ENCODE measurements at places on chromosomes 1 and 21.
A peak's percentile ranks its signal among the peaks of the same experiment; 100 is the strongest.

DNA sequence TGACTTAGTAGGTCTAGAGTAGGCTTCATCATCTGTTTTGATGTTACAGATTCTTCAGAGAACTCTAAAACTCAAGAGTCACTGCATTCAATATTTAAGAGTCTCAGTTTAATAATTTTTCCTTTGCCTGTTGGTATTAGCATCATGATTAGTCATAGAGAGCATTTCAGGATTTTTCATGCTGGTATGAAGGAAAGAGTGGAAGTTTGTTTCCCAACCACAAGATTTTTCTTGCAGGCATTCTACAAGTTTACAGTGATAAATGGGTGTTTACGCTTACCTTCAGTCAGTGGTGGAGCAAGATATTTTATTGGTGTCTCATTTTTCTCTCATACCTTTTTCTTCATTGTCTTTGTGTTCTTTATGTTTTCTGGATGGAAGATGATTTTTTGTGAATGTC, 58.4 kb upstream of the MYOCOS start:
- no peak for DNase-seq

DNA sequence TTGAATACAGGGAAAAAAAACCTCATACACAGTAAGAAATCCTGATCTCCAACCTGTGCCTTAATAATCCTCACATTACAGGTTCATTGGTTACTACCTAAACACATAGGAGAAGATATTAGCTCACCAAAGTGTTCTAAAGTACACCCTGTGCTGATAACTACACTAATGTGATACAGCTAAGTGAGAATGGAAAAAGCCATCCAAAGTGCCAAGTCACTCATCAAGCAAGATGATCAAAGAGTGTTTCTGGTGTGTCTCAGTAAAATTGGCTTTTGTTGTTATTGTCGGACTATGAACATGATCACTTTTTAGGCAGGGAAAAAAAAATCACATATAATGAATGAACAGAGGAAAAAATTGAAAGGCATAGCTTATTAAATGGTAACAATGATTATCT, 31.4 kb downstream of the EPS15 start:
- DNase-seq: no peak

GRCh38 chr1:49397086-49397485, 620.4 kb upstream of the BEND5 start:
- DNase-seq: no peak

DNA sequence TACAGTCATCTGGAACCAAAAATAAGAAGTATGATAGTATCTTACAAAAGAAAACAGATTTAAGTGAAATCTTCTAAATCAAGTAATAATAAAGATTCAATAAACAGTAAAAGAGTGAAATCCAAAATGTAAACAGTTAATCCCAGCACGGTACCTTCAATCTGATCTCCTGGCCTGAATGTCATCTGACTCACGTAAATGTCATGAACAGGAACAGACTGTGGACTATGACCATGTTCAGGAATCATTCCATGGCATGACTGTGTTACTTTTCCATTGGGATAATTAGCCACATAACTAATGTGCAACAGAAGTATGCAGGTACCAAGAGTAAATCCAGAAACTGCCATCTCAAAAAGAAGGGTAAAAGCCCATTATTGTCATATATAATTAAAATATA, 18.0 kb downstream of the FRRS1 start:
- no peak for DNase-seq

GRCh38 chr1:160539990-160540858, 17.2 kb upstream of the SLAMF6 start:
- peak; percentile 45 for DNase-seq

DNA sequence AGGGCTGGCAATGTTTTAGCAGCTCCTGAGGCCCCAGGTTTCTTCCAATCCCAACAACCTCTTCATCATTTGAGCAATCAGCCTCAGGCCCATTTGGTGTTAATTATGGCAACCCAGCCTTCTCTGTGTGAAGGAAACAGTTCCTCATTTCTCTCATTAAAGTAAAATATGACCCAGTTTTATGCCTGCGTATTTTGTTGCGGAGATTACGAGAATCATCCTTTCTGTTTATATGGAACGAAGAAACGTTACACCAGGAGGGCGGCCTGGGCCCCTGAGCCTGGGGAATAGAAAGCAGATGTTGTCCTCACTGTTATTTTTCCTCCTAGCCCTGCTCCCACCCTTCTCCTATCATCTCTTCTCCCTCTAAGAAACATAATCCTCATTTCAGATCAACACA, 332.2 kb upstream of the USP24 start:
- no peak for DNase-seq

DNA sequence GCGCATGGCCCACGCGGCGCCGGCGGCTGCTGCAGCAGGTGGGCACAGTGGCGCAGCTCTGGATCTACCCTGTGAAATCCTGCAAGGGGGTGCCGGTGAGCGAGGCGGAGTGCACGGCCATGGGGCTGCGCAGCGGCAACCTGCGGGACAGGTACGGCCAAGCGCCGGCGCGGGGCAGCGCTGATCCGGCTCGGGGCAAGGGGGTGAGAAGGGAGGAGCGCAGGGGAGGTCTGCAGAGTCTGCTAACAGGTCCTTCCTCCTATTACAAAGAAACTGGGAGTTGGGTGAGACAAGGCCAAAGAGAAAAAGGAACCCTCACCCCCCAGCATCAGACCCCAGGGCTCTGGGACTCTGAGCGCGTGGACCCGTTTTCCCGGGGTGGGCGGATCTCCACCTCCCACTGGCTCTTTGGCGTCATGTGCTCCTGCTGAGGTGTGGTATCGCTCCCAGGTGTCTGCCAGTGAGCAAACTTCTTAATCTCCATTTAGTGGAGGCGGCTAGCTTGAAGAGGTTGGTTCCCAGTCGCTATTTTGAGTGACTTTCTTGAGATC, 431 bp downstream of the MTARC1 start:
- DNase-seq: no peak

DNA sequence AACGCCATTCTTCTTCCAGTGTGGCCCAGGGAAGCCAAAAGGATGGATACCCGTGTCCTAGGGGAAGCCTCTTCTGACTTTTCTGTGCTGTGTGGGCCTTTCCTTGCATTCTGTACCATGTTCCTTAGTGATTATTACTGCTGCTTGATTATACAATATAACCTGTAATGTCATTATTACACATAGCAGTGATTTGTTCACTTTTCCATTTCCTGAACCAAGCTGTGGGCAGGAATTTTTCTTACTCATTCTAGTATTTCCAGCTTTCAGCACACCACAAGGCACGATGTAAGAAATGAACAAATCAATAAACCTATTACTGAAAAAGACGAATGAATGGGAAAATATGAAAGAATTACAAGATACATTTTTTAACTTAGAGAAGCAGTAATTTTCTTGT, 8.4 kb upstream of the USP33 start:
- no peak for DNase-seq

GRCh38 chr1:193066606-193067005, 7.2 kb downstream of the RO60 start:
- DNase-seq: no peak

DNA sequence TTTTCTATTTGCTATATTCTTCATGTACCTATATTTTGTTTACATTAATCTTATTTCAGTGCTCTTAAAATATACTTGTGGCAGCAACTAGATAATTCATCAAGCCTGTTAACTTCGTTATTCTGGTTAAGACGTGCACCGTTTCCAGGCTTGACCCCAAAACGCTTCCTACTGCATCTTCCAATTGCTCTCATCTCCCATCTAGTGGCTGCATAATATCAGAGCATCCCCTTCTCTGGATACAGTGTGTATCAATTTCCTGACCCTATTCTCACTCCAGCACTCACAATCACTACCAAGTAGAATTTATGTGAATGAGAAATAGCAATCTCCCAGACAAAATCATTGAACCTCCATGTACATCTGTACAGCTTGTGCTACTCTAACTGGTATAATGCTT, 1280.3 kb upstream of the B3GALT2 start:
- no peak for DNase-seq

DNA sequence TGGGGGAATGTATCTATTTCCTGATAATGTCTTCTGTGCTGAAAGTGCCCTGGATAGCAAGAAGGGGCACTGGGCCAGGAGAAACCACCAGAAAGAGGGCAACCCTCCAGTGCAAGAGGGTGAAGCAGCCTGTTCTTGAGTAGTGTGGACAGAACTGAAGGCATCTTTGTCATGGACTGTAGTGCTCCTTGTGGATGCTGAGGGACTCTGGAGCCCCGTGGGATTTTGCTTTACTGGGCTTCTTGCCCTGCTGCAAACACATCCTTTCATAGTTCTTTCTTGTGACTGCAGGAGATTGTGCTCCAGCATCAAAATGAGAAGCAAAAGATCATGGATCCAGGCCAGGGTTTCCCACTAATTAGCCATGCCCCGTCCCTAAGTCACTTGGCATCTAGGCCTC, 300.6 kb downstream of the ZNF326 start:
- DNase-seq: no peak

DNA sequence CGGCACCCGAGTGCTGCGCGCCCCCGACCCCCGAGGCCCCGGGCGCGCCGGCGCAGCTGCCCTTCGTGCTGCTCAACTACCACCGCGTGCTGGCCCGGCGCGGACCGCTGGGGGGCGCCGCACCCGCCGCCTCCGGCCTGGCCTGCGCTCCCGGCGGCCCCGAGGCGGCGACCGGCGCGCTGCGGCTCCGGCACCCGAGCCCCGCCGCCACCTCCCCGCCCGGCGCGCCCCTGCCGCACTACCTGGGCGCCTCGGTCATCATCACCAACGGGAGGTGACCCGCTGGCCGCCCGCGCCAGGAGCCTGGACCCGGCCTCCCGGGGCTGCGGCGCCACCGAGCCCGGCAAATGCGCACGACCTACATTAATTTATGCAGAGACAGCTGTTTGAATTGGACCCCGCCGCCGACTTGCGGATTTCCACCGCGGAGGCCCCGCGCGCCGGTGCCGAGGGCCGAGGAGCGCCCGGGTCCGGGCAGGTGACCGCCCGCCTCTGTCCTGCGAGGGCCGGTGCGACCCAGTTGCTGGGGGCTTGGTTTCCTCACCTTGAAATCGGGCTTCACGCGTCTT, 49.0 kb downstream of the SIM2 start:
- peak; percentile 14 for DNase-seq

DNA sequence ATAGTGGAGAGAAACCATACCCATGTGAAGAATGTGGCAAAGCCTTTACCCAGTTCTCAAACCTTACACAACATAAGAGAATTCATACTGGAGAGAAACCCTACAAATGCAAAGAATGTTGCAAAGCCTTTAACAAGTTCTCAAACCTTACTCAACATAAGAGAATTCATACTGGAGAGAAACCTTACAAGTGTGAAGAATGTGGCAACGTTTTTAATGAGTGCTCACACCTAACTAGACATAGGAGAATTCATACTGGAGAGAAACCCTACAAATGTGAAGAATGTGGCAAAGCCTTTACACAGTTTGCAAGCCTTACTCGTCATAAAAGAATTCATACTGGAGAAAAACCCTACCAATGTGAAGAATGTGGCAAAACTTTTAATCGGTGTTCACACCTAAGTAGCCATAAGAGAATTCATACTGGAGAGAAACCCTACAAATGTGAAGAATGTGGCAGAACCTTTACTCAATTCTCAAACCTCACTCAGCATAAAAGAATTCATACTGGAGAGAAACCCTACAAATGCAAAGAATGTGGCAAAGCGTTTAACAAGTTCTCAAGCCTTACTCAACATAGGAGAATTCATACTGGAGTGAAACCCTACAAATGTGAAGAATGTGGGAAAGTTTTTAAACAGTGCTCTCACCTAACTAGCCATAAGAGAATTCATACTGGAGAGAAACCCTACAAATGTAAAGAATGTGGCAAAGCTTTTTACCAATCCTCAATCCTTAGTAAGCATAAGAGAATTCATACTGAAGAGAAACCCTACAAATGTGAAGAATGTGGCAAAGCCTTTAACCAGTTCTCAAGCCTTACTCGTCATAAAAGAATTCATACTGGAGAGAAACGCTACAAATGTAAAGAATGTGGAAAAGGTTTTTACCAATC, 80.0 kb downstream of the JMJD4 start:
- DNase-seq: no peak

DNA sequence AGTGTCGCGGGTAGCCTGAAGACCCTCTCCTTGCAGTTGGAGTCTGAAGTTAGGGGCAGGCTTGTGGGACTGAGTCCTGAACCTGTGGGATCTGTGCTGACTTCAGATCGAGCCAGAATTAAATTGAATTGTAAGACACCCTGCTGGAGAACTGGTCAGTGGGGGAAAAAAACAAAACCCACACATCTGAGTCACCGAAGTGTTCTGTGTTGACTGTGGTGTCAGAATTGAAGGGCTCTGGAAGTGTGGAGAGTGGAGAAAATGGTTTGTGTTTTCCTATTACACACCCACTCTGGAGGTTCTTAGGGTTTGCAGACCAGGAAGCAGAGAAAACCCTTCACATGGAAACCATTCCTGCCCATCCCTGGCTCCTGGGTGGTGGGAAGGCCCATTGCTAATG, 209.5 kb upstream of the GALNT2 start:
- no peak for DNase-seq

GRCh38 chr1:118032883-118033282, 103.3 kb downstream of the WDR3 start:
- no peak for DNase-seq

GRCh38 chr1:15406614-15407559, 2.8 kb upstream of the EFHD2 start:
- no peak for DNase-seq

- no peak for DNase-seq
Measured at GRCh38 chr21:26617176-26617575, 44.1 kb upstream of the CYYR1 start.

- no peak for DNase-seq
Measured at GRCh38 chr21:31383770-31384169, 39.7 kb upstream of the TIAM1 start.

GRCh38 chr1:59384443-59384842, 87.5 kb downstream of the FGGY start:
- no peak for DNase-seq

DNA sequence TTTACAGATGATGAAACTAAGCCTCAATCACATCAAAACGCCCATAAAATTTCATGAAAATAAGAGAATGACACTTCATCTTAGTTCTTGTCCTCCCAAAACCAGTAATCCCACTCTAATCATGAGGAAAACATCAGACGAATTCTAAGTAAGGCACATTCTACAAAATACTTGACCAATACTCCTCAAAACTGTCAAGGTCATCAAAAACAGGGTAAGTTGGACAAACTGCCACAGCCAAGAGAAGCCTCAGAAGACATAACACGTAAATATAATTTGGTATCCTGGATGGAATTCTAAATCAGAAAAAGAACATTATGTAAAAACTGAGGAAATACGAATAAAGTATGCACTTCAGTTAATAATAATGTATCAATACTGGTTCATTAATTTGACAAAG, 128.2 kb downstream of the DPYD start:
- DNase-seq: no peak

GRCh38 chr1:47219590-47220220, 12.3 kb downstream of the TAL1 start:
- no peak for DNase-seq

GRCh38 chr1:42817976-42818375, 779 bp upstream of the SVBP start:
- DNase-seq: no peak
